ENCODE measurements at places on chromosomes 16 and 17. TPM values are rescaled to one million over a fixed set of nuclear protein-coding genes. Genes with fewer than 3 reads are reported as not detected.

Gene ABCC11
- not detected for total RNA-seq

Gene FAAP100
- 38.3 TPM for total RNA-seq

Gene CNGB1
- total RNA-seq: under 0.01 TPM

Gene LIMD2
- total RNA-seq: 27.8 TPM

Gene FLCN
- 58.2 TPM for total RNA-seq

Gene KRT15
- 0.65 TPM for total RNA-seq

Gene IRX3
- total RNA-seq: 0.65 TPM

Gene LCAT
- total RNA-seq: 4.8 TPM
